ENCODE measurements at places on chromosomes 2 and 18.
A peak's percentile ranks its signal among the peaks of the same experiment; 100 is the strongest.

GRCh38 chr2:98034745-98035144 lies 39.0 kb upstream of the TMEM131 start:
- no peak for DNase-seq

- DNase-seq: no peak
Observed at GRCh38 chr2:24508878-24509277, 17.8 kb downstream of the NCOA1 start.

- DNase-seq: no peak
Observed at GRCh38 chr2:179268277-179268925, 3.8 kb upstream of the SESTD1 start.

DNA sequence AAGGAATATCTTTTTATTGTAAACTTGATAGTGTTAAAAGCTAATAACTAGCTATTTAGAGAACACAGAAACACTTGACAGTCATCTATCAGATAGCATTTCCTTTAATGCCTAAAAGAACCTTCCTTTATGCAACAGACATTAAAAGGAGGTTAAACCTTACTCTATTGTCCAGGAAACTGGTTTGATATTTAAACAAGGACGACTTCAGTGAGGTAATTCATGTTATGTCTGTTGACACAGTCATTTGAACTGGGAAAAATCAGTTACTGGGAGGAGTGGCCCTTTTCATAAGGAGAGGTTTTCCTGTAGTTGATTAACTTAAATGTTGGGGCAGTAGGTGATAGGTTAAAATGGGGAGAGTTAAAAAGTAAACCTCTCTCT lies 6.7 kb downstream of the TGIF1 start:
- DNase-seq: no peak

GRCh38 chr2:217902379-217903141 lies 100.2 kb downstream of the TNS1 start:
- DNase-seq: no peak

DNA sequence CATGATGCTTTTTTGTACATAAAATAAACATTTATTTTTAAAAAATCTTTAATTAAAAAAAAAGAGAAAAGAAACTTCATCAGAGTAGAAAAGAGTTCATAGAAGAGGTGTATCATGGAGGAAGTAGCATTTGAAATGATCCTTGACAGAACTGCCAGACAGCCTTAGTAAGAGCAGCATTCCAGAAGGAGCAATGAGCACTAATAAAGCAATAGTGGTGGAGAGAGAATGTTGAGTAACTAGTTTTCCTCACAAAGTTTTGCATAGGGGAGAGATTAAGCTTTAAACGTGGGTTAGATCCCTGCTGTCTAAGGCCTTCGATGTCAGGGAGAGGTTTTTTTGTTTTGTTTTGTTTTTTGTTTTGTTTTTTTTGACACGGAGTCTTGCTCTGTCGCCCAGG lies 29.8 kb upstream of the METTL21A start:
- no peak for DNase-seq

DNA sequence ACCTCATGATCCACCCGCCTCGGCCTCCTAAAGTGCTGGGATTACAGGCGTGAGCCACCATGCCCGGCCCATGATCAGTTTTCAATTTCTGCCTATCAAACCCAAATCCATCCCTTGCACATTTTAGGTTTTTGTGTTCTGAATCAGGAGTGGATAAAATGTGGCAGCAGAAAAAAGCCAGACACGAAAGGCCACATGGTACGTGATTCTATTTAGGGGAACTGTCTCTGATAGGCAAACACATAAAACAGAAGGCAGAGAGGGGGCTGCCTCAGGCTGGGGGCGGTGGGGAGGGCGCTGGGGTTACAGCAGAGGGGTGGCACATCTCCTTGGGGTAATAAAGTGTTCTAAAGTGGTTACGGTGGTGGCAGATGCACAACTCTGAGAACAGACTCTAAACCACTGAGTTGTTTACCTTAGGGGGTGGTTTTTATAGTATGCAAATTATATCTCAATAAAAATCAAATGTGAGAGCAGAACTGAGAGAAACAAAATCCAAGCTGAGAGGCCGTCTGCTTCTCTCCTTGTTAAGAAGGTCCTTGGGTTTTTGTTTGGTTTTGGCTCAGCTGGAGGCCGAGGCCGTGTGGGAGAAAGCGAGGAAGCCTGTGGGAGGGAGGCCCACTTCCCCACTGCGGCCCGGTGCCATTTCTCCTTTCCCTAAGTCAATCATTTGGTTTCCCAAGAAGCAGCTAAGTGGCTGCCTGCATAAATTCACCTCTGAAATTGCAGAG lies 78.0 kb downstream of the SOWAHC start:
- no peak for DNase-seq

DNA sequence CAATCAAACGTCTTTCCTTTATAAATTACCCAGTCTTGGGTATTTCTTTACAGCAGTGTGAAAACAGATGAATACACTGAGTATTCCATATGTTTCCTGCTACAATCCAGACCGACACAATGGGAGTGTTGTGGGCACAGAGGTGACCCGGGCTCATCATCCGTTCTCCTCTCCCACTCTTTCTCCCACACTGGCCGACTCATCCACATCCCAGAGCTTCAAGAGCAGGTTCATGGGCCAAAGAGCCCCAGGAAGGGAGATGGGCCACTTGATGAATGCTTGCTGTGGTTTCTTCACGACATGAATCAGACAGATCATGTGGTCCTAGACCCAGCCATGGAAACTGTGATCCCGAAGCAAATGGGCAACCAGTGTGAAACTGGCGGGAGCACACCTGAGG lies 4.1 kb upstream of the COPS8 start:
- DNase-seq: no peak

DNA sequence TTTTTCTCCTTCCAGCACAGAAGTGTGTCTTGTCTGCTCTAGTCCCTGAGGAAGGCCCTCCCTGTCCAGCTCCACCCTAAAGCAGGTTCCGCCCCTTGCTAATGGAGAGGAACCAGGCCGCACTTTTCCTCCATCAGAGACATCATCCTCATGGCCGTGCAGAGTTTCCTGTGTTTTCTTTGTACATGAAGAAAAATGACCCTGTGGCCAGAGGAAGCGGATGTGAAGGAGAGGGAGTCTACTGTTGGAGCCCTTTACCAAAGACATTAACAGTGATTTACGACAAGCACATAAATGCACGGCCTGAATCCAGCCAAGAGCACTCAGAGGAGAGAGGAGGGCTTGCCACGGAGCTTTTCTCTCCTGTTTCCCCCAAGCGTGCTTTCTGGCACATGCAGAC lies 109.5 kb downstream of the RNF144A start:
- no peak for DNase-seq

GRCh38 chr18:10912790-10913545 lies 236.4 kb downstream of the PIEZO2 start:
- DNase-seq: peak; percentile 53

GRCh38 chr2:210363261-210363660 lies 48.3 kb upstream of the MYL1 start:
- DNase-seq: no peak

DNA sequence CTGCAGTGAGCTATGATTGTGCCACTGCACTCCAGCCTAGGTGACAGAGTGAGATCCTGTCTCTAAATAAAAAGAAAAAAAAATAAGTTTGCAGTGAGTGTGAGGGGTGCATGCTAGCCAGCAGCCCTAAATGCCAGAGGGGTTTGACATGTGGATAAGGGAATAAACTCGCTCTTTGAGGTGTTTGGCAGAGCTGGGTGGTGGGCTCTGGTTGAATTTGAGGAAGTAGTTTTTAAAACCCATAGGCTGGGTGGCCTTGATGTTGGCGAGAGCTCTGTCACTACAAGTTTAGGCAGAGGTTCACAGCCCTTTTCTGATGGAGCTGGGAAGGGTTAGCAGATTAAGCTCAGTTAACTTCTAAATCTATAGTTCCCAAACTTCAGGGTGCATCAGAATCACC lies 3.1 kb downstream of the ANXA4 start:
- DNase-seq: no peak

GRCh38 chr2:42421601-42422239 lies 60.7 kb upstream of the COX7A2L start:
- DNase-seq: no peak

- no peak for DNase-seq
Observed at GRCh38 chr2:202782940-202783558, 88.5 kb downstream of the ICA1L start.

GRCh38 chr18:31744321-31745067 lies 16.2 kb downstream of the SLC25A52 start:
- DNase-seq: no peak

- no peak for DNase-seq
Observed at GRCh38 chr2:128395640-128396499, 77.2 kb upstream of the HS6ST1 start.

DNA sequence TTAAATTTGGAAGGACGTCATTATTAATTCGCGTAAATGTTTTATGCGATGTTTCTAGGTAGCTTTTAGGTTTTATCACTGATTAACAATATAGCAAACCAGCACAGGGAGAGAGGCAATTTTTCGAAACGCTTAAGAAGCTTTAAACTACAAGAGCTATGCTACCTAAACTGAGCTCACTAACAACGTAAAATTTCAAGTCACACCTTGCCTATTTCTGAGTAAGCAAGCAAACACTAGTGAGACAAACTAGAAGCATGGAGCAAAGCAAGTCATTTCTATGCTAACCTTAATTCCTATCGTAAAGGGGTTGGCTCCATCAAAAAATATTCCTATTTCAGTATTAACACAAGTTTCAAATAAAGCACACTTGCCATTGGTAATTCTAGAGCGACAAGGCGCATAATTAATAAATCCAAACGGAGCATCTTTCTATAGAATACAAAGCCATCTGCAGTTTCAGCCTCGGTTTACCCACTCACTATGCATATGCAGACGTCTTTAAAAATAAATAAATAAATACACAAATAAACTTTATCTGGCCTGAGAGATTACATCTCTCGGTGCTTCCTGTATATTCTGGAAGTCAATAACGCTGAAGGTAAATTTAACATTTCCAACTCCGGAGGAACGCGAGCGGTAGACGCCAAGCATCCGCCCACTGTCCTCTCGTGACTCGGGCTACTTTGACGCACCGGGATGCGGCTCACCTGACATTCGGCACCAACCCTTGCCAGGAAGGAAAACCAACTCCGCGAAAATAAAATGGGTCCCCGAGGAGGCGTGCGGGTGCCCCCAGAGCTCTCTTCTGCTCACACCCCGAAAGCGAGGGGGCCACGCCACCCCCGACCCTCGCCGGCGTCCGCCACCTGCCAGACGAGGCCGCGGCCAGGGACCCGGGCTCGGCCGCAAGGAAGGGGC lies 947 bp downstream of the ITSN2 start:
- peak; percentile 19 for DNase-seq

DNA sequence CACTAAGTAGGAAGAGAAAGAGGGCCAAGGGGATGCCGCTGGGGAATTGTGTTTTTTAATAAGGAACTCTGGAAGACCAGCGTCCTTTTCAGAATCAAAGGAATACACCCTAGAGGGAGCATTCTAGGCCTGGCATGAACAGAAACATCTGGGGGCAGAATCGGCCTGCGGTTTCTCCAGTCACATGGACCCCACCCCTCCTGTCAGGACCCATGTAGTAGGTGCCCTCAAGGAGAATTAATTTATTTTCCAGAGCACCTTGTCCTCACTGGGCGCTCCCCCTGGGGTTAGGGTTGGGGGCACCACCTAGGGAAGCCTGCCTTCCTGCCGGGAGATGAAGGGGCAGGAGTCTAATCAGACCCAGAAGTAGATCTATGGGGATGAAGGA lies 44.2 kb downstream of the TMEM37 start:
- DNase-seq: no peak

DNA sequence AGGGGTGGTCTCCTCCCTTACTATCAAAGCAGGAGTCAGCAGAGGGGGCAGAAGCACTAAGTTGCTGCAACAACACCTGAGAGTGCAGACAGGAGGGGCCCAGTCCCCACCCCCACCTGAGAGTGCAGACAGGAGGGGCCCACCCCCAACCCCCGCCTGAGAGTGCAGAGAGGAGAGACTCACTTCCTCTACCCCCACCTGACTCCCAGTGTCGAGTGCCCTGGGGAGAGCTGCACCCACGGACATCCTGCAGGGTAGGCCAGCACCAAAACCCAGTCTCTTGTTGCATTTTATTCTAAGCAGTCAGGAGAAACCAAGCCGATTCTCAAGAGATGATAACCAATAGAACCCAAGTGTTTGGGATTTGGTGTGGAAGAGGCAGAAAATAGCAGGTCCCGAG lies 78.4 kb downstream of the NAPG start:
- DNase-seq: no peak

- DNase-seq: no peak
Observed at GRCh38 chr2:205858275-205858674, 176.0 kb downstream of the NRP2 start.

GRCh38 chr2:46308629-46309028 lies 11.4 kb downstream of the EPAS1 start:
- DNase-seq: no peak

DNA sequence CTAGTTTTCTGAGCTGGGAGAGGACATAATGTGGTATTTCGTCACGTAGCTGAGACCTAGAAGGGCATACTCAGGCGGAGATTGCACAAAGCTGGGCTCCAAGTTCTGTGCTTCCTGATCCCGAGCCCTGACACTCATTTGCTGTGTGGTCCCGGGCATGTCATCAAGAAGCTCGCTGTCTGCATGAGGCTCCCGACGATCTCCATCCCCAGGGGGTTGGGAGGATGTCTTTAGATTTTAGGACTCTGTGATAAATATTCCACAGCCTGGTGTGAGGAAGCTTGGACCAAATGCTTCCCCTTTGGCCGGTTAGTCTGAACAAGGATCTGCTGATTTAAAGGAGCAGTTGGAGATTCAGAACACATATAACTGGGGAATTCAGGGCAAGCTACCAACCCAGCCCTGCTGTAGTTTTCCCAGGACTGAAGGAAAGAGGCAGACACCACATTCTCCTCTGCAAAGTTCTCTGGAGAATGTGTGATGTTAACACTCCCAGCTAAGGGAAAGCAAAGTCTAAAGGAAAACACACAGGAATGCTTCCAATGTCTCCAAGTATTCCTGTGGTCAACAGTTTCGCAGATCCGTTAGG lies 2.3 kb downstream of the KCNE4 start:
- no peak for DNase-seq

GRCh38 chr2:41910126-41910525 lies 137.7 kb upstream of the PKDCC start:
- no peak for DNase-seq

GRCh38 chr2:201730651-201731285 lies 32.3 kb upstream of the MPP4 start:
- no peak for DNase-seq

GRCh38 chr2:230723363-230723762 lies 10.7 kb downstream of the CAB39 start:
- no peak for DNase-seq

GRCh38 chr2:240324312-240325015 lies 111.0 kb upstream of the GPC1 start:
- DNase-seq: no peak

DNA sequence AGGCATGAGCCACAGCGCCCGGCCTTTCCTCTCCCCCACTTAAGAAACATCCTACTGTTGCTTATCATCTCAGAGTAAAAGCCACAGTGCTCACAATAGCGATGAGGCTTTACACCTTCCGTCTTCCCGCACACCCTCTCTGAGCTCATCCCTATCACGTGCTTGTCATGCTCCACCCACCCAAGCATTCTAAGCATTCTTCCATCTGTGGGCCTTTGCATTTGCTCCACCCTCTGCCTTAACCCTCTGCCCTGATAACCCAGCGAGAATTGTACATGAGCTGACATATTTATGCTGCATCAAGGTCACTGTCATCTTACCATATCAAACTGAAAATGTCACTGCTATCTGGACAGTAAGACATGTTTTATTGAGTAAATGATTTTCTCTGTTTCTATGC lies 22.6 kb downstream of the FOXI3 start:
- no peak for DNase-seq
